ENCODE measurements at places on chromosomes 16 and 17.

GRCh38 chr16:2244301-2244700 lies 7.1 kb downstream of the ECI1 start:
- DNase-seq, result no peak

DNA sequence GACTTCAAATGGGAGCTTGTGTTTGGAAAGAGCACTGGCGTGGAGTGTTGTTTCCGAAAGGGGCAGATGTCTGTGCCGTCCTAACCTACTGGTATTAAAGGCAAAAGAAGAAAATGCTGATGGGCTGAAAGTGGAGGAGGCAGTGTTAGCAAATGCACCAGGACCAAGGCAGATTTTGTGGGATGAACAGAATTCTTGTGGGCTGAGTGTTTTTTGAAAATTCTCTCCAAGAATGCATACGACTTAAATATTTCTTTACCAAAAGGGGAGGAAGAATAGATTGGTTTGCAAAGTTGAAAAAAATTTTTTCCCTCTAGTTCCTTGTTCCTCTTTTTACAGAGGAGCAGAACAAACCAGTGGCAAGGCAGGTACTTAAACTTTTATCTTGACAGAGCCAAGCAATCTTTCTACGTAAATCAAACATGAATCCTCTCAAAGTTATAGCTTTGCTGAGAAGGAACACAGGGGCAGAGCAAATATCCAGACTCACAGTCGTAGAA lies 16.8 kb downstream of the MARCHF10 start:
- DNase-seq, result no peak

DNA sequence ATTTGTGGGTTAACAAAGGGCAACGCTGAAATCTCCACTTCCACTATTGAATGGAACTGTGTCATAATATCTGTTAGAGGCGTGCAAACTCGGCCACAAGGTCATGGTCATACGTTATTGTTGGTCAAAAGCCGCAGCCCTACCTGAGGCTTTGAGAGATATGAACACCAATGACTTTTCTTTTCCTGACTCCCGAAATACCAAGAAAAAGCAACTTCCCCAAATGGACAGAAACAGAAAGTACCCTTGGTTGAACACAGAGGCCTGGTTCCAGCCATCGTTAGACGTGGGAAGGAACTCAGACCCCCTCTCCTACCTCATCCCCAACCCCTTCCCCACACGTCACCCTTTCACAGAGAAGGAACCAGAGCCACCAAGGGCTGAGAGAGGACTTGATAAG lies 1.4 kb upstream of the PIK3R5 start:
- DNase-seq, result no peak

DNA sequence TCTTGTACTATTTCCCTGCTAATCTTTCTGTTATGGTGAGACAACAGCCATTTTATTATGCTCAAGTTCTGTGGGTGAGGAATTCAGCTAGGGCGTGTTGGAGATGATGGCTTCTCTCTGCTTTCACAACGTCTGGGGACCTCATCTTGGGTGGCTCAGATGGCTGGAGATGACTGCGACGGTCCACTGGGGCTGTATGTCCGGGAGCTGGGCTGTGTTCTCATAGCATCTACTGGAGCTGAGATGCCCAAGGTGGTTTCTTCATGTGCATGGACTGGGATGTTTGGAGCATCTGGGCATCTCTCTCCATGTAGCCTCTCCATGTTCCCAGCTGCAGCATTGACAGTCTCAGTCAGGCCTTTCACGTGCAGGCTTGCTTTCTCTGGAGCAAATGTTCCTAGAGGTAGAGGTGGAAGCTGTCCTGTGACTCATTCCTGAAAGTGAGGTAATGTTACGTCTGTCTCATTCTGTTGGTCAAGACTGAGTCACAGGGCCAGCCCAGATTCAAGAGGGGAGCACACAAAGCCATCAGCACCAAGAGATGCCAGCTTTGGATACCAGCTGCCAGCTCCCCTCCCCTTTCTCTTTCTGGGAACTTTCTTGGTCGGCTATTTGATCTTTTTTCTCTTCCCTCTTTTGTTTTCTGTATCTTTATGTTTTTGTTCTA lies 96.2 kb downstream of the RAP1GAP2 start:
- no peak for DNase-seq

DNA sequence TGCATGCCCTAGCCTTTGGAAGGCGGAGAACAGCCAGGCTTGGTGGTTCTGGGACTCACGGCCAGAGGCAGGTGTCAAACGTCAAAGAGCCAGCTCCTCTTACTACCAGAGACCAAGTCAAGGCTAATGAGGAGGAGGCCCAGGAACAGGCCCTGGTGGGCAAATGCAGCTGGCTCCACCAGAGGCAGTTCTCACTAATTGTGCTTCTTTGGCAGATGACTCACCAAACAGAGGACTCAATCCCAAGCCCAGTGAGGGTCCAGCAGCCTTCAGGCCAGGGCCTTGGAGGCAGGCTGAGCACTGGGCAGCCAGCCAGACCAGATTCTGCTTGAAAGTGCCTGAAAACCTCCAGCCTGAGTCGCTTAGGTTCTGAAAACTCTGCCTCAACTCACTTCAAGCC lies 336.5 kb upstream of the CDH5 start:
- no peak for DNase-seq

GRCh38 chr17:37737081-37737480 lies 7.8 kb downstream of the HNF1B start:
- no peak for DNase-seq

DNA sequence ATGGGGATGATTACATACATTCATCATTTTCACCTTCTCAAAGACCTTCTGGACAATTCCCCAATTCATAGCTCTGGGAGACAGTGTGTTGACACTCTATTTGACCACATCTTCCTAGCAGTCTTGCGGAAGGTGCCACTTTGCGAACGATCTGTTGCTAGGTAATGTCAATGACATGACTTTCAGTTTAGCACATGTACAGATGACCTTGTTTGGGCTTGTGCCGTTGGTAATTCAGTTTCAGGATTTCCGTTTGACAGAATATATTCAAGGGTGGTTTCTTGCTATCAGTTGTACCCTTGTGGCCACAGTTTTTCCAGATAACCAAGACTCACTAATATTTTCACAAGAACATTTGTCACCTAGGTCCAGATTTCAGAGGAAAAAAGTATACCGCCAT lies 478.2 kb downstream of the WWOX start:
- DNase-seq, result no peak

DNA sequence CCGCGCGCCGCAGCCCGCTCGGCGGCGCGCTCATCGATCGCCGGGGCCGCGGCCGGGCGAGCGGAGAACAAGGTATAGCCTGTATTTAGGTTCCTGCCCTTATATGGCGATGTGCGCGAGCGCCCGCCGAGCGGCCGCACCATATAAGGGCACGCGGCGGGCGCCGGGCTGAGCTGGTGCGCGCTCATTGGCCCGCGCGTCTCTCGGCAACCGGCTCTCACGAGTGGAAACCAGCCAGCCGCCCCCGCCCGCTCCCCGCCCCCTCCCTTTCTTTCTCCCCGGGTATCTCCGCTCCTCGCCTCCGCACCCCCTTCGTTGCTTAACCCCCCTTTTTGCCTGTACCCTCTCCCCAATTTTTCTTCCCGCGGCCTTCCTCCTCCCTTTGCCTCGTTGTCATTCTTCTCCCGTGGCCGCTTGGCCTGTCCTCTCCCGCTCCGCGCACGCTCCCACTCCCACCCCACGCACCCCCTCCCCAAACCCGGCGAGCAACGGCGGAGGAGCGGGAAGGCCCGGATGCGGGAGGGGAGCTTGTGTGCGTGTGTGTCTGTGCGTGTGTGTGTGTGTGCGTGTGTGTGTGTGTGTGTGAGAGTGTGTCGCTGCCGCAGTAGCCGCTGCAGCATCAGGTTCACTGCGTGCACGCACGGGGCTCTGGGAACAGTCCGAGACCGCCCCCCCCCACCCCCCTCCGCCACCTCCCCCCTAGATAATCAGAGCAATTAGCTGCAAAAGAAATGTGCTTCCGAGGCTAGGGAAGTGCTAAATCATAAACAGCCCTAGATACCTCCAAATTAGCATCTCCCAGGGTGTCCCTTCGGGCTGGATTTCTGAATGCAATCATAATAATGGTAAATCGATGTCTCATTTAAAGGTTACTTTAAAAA lies 13.5 kb upstream of the CBX8 start:
- DNase-seq, result peak; percentile 56

- DNase-seq, result no peak
These were observed 151.5 kb upstream of the ERCC4 start for GRCh38 chr16:13768471-13768870.

GRCh38 chr16:67663151-67663876 lies 2.6 kb downstream of the PARD6A start:
- DNase-seq, result no peak

GRCh38 chr16:59463776-59464175 lies 729.7 kb upstream of the GOT2 start:
- no peak for DNase-seq

DNA sequence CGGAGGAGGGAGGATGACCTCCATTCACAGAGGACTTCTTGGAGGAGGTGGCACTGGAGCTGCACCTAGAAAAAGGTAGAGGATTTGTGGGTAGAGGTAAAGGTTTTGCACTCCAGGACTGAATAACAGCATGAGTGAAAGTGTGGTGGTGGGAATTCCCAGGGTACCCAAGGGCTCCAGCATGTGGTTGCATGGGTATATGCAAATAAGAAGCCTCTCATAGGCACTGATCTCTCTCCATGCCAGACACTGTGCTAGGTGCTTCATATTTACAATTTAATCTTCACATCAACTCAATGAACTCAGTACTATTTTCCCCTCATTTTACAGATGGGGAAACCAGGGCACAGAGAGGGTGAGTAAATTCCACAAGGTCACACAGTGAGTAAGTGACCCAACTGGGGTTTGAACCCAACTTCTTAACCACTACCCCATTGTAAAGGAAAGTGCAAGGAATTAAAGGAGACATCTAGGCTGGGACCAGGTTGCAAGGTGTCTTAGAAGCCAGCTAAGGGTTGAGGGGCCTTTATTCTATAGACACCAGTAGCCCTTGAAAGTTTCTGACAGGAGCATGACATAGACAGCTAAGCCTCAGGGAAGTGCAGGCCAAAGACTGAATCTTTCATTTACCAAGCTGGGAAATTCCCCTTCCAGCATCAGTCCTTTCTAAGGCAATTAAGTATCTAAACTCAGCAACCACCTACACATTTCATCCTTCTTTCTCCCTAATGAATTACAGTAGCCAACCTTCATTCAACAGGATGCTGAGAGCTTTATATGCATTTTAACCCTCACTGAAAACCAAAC lies 21.3 kb downstream of the SCNN1B start:
- no peak for DNase-seq

GRCh38 chr17:40319651-40320540 lies 10.9 kb downstream of the RARA start:
- DNase-seq, result no peak

- no peak for DNase-seq
These were observed 8.6 kb upstream of the GSG1L start for GRCh38 chr16:28072087-28072486.

GRCh38 chr16:76676356-76676755 lies 399.2 kb downstream of the CNTNAP4 start:
- DNase-seq, result no peak

DNA sequence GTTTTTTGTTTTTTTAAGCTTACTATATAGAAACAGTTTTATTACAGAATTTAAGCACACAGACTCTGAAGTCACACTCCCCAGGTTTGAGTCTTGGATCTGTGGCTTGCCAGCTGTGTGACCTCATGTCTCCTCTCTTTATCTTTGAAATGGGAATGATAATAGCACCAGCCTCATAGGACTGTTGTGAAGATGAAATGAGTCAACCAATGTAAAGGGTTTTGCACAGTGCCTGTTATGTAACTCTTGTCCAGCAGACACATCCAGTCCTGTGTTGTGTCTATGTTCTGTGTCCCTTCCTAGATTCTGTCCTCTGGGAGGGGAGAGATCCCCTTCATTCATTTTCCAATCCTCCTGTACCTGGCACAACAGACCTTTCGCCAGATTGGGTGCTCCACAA lies 3.1 kb upstream of the CPD start:
- DNase-seq, result no peak

DNA sequence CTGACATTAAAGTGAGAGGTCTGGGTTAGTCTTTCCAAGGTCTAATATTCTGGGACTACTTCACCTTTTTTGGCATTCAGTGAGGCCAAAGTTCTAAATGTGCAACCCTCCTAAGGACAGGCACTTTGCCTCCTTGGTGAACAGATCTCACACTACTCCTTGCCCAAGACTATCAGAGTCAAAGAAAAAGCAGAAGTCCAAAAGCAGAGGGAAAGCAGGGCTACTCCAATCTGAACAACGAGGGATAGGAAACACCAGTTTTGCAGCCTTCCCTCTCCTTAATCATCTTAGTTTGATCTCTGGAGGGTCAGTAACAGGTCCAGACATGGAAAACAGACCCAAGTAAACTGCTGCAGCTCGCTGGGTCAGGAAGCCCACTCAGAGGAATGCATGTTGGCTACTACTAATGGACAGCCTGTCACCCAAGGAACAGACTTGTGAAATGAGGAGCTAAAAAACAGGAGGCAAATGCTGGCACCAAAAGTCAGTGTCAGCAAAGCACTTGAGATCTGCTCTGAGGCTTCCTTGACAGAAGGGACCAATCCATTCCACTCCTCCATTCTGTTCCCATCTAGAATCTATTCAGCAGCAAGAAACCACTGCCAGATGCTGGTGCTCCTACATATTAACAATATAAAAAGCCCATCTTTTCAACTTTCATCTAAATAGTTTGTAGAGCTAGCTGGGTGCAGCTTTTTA lies 29.9 kb downstream of the DCUN1D3 start:
- DNase-seq, result no peak

GRCh38 chr17:57256708-57257112 lies 387 bp downstream of the MSI2 start:
- DNase-seq, result no peak

DNA sequence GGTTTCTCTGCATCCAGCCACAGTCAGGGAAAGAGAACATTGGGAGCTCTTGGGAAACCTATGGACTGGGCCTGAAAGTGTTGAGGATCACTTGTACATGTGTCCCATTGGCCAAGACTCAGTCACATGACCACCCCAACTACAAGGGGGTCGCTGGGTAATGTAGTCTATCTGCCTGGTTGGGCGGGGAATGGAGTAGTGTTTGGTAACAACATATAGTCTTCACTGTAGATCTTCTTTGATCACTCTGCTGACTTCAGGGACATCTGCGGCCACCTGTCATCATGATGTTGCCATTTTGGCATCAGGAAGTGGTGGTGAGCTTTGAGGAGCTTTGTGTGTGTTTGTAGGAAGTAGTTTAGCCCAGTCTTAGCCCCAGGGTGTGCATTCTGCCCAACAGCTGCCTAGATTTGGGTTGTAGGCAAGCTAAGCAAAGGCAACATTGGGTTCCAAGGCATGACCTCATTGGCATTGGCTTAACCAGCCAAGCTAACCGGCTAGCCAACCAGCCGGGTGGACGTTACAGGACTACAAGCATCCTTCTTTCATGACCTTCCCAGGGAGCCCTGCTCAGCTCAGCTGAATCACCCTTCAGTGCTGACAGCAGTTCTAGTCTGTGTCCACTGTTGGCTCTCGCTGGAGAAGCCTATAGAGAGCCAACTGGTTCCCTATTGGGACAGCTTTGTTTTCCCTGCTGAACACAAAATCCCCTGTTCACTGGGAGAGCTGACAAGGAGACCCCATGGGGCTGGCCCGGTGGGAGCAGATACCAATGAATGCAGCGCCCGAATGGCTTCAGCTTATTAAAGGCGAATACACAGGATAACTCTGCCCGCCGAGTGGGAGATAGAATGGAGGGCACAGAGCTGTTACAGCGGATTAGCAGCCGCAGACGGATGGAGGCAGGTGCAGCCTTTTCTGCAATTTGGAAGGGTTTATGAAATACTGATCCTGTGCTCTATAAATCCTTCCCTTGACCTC lies 178.6 kb downstream of the NTN1 start:
- DNase-seq, result no peak

All from hypothalamus (tissue), 51 donors.